ENCODE measurements at places on chromosomes 13 and 19.
A peak's percentile ranks its signal among the peaks of the same experiment; 100 is the strongest.

DNA sequence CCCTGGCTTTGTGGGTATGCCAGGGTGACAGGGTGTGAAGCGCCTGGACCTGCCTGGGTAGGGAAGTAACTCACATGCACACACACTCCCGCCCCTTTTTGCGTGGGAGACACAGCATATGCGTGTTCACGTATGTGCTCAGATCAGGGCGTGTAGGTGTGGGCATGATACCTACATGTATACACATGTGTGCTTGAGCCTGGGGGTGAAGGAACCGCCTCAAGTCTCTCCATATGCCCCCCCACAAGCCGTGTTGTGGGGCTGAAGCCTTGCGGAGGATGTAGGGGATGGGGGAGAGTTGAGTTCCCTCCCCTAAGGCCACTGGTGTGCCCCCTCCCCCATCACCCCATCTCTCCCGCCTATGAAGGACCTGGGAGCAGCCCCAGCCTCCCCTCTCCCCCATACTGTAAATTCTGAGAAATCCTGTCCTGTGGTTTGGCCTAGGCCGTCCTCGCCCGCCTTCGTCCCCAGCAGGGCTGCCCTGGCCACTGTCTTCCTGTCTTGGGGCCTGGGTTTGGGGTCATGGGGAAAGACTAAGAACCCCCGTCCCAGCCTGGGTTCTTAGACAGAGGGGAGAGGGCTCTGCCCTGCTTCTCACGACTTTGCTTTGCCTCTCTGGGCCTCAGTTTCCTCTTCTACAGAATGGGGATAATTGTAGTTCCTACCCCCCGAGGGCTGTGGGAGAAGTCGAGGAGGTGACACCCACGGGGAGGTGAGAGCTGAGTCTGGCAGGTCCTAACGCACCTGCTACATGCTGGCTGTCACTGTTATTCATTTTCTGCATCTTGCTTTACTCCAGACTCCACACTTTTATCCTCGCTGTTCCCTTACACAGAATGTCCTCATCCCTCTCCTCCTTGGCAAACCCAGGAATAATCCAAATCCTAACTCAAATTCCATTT, 14.3 kb downstream of the ACTL9 start:
- no peak for DNase-seq

DNA sequence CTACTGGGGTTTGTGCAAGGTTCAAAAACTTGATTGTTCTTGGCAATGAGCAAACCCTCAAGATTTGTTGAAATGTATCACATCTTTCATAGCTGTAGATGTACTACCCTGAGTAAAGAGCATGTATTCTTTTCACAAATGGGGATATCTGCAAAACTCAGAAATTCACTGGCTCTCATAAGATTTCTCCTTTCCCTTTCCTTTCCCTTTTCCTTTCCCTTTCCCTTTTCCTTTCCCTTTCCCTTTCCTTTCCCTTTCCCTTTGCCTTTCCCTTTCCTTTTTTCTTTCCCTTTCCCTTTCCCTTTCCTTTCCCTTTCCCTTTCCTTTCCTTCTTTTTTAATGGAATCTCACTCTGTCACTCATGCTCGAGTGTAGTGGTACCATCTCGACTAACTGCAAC, 69.1 kb downstream of the FNDC3A start:
- DNase-seq = no peak

DNA sequence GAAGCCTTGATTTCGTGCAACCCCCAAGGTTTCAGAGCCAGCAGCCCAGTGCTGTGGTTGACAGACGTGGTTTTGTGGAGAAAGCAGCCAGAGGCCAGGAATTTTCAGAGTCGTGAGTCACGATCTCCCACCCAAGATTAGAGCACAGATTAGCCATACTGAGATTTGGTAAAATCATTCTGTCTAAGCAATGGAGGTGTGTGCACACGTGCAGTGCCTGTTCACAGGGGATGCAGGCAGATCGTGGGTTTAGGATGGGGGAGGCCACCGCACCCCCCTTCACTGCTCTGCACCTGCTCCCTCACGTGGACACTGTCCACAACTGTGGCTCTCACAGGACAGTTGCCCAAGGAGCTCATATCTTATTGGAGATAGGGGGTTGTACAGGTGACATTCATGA, 46.6 kb upstream of the GPR183 start:
- no peak for DNase-seq

GRCh38 chr19:54390942-54391577, 24.2 kb upstream of the TTYH1 start:
- DNase-seq = no peak

DNA sequence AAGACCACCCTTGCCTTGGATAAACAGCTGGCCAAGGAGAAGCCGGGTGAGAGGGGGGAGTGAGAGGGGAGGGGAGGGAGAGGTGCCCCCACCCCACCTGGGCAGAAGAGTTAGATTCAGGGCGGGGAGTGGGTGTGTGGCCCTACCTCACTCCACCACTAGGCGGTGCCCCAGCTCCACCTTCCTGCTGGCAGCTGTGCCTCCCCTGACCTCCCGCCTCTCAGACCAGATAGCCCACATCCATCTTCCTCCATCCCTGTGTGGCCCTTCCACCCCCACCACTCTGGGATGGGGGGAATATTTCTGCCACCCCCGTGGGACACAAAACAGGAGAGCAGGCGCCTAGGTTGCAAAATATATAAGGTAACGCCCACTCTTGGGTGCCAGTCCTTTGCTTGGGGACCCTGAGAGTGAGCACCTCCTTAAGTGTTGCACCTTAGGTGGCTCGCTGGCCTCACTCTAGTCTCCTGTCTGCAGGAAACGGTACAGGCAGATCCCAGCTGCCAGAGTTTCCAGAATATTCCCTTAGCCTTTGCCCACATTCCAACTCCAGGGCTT, 13.8 kb upstream of the EHD2 start:
- DNase-seq = peak; percentile 4

DNA sequence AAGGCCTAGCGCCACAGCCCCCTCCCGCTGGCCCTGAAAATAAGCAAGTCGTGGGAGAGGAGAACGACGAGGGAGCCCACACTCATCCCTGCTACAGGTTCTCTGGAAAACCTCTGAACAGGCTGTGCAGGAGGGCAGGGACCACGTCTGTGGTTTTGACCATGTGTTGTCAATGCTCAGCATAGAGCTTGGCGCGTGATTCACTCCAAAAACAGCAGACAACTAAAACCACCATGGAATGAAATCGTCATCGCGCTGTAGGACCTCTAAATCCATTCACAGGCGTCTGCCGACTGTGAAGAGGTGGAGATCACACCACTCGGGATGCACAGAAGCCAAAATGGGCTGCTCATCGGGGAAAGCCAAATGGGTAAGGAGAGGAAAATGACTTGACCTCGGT, 121.3 kb downstream of the COL4A1 start:
- no peak for DNase-seq

- DNase-seq = no peak
Measured at GRCh38 chr13:37680137-37680536, 81.6 kb upstream of the POSTN start.

DNA sequence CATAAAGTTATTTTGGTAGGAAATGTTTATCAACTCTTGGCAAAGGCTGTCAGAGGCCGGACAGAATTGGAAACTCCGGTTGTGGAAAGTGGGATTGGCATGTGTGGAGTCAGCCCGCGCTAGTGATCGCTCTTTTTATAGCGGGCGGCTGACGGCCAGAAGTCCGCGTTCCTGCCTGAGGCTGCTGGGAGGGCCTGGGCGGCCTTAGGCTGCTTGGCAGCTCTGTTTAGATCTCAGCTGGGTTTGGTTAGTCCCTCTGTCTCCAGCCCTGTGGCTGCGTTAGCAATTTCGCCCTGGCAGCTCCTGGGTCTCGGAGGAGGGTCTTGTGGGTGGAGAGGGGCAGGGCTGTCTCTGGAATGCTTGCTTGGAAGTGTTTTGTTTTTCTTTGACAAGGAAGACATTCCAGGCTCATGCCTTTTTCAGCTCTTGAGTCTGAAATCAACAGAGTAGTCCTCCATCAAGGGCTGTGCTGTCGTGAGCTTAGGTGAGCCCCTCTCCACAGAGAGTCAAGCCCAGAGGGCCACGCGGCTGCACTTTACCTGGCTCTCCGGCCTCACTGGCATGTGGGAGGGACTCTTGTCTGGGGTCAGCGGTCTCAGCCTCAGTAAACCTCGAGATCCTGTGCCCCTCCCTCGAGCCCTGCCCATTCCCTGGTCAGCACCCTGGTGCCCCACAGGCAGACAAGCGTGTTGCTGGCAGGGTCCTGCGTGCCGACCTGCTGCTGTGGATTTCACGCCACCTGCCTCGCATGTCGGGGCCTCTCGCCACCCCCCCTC, 22.5 kb downstream of the DOT1L start:
- DNase-seq = peak; percentile 45

- no peak for DNase-seq
Measured at GRCh38 chr19:48329167-48329891, 4.0 kb downstream of the EMP3 start.

- DNase-seq = no peak
Measured at GRCh38 chr19:55472463-55472862, 4.0 kb upstream of the ZNF628 start.

GRCh38 chr13:114132419-114133121, at the start of gene RASA3:
TSS of gene RASA3 (minus strand) at chr13:114132623. CDS start at chr13:114132489, 134 bp downstream.
- DNase-seq = peak; percentile 54

DNA sequence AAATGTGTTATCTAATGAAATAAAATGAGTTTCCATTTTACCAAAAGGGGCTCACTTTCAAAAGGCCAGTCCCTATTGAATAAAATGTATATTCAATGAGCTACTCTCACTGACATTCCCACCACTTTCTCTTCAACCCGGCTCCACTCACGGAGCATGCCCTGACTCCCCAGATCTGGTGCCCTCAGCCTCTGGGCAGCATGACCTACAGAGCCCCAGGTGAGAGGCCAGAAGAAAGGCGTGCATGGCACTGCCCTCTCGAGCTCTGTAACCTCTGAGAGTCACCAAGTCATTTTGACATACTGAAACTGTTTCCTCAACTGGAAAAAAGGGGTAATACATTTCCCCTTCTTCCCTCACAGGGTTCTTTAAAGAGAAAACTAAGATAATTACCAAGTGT, 25.2 kb upstream of the SIAH3 start:
- DNase-seq = no peak

DNA sequence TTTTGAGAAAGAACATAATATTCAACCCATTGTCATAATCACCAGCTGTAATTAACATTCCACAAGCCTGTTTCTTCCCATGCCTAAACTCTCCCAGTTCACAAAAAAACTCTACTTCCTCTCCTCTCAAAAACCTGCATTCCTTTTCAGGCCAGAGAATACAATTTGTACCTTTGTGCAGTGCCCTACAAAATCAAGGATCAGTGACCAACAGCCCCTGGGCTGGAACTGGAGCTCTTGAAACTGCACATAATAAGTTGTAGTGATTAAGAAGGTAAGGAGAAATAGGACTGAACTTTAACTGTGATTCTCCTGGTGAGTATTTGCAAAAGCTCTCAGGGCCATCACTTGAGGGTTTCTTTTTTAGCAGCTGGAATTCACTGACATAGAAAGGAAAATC, 472.7 kb downstream of the RFC3 start:
- no peak for DNase-seq

- DNase-seq = no peak
Measured at GRCh38 chr13:25112695-25113255, 16.8 kb downstream of the PABPC3 start.

GRCh38 chr13:114222461-114222968, 12.2 kb upstream of the CDC16 start:
- DNase-seq = no peak

DNA sequence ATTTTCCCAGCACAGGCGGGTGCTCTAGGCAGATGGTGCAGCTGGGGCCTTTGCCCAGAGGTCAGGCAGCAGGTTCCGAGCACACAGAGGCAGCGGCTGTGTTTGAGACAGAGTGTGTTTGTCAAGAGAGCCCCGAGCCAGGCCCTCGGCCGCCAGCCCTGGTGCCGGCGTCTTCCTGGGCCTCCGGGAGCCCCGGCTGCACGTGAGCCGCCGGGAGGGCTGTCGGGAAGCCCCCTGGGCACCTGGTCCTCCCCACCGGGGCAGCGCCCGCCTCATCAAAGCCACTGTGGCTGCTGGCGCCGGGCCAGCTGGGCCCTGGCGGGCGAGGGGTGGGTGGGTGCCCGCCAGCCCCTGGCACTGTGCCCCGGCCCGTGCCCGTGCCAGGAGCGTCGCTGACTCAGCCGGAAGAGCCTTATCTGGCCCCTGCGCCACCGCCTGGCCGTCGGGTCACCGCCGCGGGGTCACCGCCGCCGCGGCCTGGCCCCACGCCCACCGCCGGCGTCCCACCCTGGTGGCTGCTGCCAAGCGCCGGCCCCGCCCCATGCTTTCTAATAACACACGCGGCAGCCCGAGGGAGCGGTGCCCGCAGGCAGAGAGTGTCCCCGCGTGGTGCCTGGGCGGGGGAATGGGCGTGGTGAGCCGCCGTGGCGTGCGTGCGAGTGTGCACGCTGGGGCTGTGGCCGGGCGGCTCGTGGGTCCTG, 14.9 kb downstream of the ARID3A start:
- peak; percentile 66 for DNase-seq

- no peak for DNase-seq
Measured at GRCh38 chr19:28586474-28586873, 626.5 kb downstream of the UQCRFS1 start.

GRCh38 chr19:15666186-15666585, 6.7 kb upstream of the CYP4F12 start:
- no peak for DNase-seq

DNA sequence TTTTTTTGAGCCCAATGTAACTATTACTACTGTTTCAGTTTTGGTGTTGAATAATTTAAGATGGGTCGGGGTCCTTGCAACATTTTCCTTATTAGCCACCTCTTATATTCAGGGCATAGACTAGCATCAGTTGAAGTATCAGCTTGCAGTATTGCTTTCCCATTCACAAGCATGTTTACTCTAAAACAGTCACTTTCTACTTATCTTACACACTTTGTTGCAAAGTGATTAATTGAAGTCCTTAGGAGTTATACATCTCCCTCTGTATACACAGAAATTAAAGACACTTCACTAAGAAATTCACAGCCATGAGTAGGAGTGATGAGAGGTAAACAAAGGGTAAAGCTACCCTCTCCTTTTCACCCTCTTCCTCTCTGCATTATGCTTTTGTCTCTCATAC, 27.6 kb downstream of the SLAIN1 start:
- no peak for DNase-seq

DNA sequence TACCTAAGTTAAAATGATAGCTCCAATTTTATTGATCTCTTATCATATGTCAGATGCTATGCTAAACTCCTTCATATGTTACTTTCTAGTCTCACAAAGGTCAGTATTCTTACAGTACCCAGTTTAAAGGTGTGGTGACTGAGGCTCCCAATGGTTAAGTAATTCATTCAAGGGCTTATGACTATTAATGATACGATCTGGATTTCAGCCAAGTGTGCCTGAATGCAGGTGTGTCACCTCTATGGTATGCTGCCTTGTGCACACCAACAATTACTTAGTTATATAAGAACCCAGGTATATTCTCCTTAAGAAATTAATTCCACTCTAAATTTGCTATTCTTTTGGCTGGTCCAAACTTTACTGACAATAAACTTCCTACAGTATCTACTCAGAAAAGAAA, 84.6 kb upstream of the TRPC4 start:
- no peak for DNase-seq

DNA sequence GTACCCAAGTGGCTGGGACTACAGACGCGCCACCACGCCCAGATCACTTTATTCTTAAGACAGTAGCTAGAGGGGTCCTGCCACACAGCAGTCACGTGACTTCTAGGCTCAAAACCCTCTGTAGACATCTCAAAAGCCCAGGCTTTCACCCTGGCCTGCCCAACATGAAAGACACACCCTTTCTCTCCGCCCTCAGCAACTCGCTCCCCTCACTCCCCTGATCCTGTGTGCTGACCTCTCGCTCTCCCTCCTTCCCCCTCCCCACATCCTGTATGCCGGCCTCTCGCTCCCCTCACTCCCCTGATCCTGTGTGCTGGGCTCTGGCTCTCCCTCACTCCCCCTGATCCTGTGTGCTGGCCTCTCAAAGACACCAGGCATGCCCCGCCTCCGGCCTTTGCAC, 77.4 kb downstream of the SLC15A1 start:
- no peak for DNase-seq
